ENCODE measurements at places on chromosomes 16 and 17.

DNA sequence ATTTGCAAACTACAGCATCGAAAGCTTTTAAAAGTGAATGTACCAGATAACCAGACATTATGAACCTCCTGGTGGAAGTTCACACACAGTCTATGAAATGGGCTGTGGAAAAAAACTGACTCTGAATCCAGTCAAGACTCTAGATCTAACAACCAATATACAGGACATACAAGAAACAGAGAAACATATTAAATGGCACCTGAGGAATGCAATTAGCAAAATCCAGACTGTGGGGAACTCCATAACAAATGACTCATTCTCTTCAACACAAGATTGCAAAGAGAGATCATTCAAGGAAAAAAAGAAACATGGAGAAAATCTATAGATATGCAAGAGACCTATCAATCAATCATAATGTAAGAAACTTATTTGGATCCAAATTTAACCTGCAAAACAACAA lies 119.0 kb downstream of the MYO1D start:
- DNase-seq: no peak

GRCh38 chr17:2309338-2310154 lies 5.8 kb downstream of the SRR start:
- no peak for DNase-seq

GRCh38 chr17:83183145-83183948 lies 103.9 kb downstream of the METRNL start:
- DNase-seq: no peak

- no peak for DNase-seq
These were observed 50.6 kb downstream of the LMF1 start for GRCh38 chr16:920051-920681.

GRCh38 chr17:68352041-68352440 lies 60.7 kb downstream of the ARSG start:
- no peak for DNase-seq

DNA sequence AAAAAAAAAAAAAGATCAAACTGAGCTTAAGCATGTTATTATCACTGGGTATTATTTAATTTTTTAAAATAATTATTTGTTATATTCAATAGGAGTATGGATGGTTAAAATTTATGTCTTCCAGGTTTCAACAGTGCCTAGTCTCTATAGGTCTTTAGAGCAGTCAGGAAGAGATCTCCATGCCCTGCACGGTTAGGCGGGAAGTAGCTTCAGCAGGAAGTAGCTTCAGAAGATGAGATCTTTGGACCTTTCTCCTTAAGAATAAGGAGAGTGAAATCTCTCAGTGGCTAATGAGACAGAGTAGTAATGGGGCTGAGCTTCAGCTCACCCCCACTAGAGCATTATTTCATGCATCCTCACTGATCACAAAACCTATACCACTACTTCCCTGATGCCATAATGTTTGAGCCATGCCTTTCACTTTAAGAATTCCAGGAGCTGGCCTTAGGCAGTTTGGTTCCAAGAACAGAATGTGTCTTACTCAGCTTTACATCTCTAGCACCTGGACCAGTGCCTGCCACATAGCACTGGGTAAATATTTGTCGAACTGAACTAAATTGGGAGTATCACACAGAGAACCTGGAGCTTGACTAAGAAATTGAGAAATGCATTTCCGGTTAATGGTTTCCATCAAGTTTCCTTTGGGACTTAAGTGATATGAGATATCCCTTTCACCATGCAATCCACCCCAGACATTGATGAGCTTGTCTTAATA lies 43.5 kb downstream of the SCPEP1 start:
- no peak for DNase-seq

DNA sequence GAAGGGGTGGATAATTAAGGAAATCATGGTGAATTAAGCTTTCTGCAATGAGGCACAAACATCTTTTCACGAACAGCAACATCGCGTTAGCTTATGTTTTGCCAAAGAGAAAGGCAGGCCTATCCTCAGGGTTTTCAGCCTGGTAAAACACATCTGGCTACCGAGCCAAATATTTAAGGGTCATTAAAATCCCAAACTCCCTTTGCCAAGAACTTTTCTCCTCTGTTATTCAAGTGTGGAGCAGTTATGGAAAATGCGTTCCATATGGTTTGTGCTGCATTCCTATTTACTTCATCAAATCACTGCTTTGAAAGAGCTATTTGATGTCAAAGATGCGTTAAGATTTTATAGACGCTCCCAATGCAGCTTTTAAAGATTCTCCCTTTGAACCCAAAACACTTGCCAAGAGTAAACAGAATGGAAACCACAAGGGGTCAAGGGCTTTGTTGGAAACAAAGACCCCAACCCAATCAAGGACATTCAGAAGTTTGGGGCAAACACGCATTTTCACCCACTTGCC lies 308.3 kb upstream of the CDH5 start:
- no peak for DNase-seq

GRCh38 chr17:40980596-40980995 lies 3.5 kb downstream of the KRT40 start:
- no peak for DNase-seq

GRCh38 chr16:11408216-11408615 lies 63.0 kb downstream of the RMI2 start:
- no peak for DNase-seq

DNA sequence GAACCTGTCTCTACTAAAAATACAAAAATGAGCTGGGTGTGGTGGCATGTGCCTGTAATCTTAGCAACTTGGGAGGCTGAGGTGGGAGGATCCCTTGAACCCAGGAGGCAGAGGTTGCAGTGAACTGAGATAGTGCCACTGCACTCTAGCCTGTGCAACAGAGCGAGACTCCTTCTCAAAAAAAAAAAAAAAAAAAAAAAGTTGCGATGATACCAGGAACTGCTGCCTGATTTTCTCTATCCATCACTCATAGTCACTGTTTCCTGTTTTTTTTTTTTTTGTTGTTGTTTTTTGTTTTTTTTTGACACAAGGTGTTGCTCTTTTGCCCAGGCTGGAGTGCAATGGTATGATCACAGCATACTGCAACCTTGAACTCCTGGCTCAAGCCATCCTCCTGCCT lies 59.2 kb downstream of the ABCC1 start:
- DNase-seq: no peak

- DNase-seq: no peak
These were observed 35.7 kb downstream of the ZCCHC14 start for GRCh38 chr16:87457061-87457611.

GRCh38 chr16:85238233-85238647 lies 126.0 kb upstream of the CIBAR2 start:
- no peak for DNase-seq

GRCh38 chr17:36525888-36526287 lies 8.8 kb downstream of the MYO19 start:
- no peak for DNase-seq

- no peak for DNase-seq
These were observed 41.5 kb downstream of the NF1 start for GRCh38 chr17:31136319-31136718.

DNA sequence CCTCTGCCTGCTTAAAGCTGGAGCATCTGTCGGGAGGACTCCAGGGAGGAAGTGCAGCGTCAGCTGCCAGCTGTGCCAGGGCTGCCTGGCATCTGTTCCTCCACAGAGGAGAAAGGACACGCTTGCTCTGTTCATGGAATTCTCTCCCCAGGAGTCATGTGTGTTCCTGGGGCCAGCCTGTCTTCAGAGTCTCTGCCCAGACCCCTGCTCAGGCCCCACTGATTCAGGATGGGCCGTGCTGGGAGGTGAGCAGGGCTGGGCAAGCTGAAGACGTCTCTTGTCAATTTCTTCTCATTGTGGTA lies 24.2 kb downstream of the CRISPLD2 start:
- DNase-seq: no peak

DNA sequence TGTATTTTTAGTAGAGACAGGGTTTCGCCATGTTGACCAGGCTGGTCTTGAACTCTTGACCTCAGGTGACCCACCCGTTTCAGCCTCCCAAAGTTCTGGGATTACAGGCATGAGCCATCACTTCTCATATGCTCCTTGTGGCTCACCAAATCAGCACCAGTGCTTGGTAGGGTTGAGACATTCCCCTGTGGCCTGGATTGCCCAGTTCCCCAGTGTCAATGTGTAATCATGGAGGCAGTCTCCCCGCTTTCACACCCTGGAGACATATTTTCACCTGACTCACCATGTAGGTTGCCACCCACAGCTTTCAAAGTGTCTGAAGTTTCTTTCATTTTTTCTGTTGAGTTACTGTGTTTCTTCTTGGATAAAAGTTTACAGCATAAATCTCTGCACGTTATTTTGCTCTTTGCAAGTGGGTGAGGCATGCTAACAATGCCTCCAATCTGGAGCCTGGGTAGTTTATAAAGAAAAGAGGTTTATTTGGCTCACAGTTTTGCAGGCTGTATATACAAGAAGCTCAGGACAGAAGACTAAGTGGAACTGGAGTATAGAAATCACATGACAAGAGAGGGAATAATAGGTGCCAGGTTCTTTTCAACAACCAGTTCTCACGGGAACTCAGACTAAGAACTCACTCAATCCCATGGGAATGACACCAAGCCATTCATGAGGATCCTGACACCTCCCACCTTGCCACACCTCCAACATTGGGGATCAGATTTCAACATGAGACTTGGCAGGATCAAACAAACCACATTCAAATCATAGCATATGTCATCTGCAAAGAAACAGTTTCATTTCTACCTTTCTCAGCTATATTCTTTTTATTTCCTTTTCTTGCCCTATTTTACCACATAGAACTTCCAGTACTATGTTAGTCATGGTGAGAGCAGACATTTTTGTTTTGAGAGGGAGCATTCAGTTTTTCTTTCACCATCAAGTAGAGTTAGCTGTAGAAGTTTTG lies 113.2 kb downstream of the PHKB start:
- no peak for DNase-seq

GRCh38 chr17:64492481-64493109 lies 4.3 kb downstream of the POLG2 start:
- DNase-seq: no peak

- DNase-seq: no peak
These were observed 2.5 kb downstream of the NCOR1 start for GRCh38 chr17:16212793-16213192.

GRCh38 chr16:30930160-30930571 lies 6.8 kb downstream of the FBXL19 start:
- no peak for DNase-seq

DNA sequence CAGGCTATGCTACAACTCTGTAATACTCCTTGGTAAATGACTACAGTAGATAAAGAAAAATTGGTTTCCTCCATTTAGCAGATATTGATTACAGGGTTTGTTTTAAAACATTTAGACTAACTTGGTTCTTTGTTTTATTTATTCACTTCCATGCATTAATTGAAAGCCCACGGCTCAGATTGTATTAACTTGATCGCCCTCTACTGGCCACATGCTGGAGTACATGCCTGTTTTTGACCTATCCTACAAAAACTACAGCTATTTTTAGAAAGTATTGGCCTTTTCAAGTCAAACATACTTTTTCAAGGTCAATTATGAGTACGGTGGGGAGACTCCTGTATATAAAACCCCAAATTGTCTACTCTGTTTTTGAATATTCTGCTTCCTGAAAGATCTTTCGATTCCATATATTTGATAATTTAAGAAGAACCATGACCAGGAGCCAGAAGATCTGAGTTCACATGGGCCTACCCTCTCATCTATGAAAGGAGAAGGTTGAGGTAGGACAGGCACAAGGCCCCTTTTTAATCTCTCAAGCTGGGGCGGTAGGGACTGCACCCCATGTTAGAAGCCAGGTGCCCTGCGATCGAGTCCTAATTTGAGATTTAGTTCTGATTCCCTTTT lies 51.8 kb downstream of the CA10 start:
- DNase-seq: no peak

- no peak for DNase-seq
These were observed 91.6 kb downstream of the CCT6B start for GRCh38 chr17:34869641-34870040.

GRCh38 chr16:4386951-4387565 lies 15.4 kb downstream of the VASN start:
- no peak for DNase-seq

DNA sequence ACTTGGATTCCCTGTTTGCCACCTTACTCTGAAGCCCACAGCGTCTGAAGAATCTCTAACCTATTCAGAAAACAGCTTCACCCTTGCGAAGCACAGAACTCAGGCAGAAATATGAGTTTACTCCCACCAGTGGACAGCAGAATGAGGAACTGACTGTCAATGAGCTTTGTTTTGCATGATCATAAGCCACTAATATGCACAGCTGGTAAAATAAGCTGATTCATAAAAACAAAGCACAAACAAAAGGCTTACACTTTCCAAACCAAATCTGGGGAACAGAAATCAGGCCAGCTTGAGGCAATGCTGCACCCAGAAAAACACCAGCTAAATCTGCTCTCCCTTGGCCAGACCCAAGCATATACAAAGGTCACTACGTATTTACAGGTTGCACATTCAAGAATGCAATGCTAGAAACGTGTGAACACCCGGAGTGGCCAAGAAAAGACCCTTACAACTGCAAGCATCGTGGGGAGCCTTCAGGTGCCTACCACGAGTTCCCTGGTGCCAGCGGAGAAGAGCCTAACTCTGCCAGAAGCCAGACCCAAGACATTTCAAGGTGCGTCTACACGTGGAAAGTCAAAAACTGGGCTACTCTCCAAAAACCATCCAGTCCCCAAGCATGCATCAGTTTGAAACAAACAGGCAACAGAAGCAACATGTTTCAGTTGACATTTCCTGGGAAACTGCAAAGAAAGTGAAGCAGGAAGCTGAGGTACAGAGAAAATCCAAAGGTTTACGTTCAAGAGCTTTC lies 207.1 kb downstream of the ZFHX3 start:
- no peak for DNase-seq

DNA sequence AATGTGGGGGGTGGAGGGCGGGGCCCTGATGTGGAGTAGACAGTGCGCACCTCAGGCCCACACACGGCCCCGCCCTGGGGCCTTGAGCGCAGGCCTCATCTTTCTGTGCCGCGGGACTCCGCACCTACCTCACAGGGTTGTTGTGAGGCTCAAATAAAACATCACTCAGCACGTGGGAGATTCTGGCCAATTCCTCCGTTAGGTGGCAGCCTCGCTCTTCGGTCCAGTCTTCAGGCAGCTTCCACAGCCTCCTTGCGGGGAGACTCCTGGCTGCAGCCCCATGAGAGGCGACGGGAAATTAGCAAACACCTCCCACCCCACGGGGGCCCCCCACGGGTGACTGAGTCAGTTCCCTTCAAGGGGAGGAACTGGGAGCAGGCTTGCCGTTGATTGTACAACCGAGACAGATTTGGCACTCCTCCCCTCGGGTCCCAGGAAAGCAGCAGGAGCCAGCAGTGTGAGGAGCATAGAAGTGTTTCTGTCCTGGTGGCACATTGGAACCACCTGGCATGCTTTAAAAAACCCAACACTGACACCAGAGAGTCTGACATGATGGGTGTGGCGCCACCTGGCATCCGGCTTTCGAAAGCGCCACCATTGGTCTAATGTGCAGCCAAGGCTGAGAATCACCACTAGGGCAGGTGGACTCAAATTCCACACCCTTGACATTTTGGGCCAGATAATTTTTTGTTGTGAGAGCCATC lies 7.6 kb downstream of the MRM1 start:
- DNase-seq: no peak

All from cortex of kidney (tissue), 1 donor.